ENCODE measurements at places on chromosomes 11 and 22.
A peak's percentile ranks its signal among the peaks of the same experiment; 100 is the strongest.

DNA sequence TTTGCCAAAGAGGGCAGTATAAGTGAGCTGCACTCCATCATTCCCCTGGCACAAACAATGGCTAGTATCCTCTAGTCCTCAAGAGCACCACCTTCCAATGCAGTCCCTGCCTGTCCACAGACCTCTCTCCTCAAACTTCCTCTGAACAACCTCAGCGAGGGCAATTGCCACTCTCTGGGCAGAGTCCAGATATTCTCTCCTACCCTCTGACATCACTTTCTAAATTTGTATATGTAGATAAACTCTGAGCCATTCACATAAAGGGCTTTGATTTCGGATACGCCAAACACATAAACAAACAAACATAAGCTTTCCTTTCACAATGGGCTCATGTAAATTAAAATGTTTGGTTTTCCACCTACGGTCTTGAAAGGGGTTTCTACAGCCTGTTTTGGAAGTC is 3.0 kb upstream of the SLC43A3 start:
- DNase-seq: no peak

DNA sequence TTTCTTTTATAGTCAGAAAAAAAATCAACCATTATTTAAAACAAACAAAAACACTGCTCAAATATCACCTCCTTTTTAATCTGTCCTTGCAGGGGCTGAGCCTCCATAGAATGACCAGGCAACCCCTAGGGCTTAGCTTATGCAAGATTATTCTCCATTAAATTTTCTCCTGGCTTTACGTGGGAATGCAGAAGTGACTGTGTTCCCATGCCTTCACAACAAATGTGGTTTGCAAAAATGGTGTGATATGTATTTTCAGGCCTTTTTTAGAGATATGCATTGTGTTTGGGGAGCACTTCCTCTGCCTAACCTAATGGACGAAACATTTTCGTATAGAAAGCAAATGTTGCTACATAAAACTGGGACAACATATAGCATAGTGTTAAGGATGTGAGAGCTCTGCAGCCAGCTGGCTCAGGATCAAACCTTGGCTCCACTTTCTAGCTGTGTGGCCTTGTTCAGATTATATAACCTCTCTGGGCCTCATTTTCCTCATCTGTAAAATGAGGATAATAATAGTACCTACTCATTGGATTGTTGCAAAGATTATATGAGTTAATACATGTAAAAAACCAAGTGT is 82.6 kb downstream of the PARVA start:
- no peak for DNase-seq

- no peak for DNase-seq
Observed at GRCh38 chr11:125428486-125429173, 67.4 kb downstream of the FEZ1 start.

- no peak for DNase-seq
Observed at GRCh38 chr22:19060356-19061009, 61.7 kb downstream of the DGCR2 start.

- DNase-seq: peak; percentile 35
Observed at GRCh38 chr22:38230108-38230825, 28.5 kb downstream of the MAFF start.

Measured in activated naive CD4-positive, alpha-beta T cell treated with anti-CD3 and anti-CD28 coated beads, Interleukin-2, amount 50 U/mL, for 16 hours (primary cell).